Mesenteric fat pad (tissue), 1 donor: ENCODE measurements at places on chromosomes 2 and 18.

GRCh38 chr2:31070339-31071125, 67.7 kb downstream of the GALNT14 start:
- peak; percentile 55 for DNase-seq

DNA sequence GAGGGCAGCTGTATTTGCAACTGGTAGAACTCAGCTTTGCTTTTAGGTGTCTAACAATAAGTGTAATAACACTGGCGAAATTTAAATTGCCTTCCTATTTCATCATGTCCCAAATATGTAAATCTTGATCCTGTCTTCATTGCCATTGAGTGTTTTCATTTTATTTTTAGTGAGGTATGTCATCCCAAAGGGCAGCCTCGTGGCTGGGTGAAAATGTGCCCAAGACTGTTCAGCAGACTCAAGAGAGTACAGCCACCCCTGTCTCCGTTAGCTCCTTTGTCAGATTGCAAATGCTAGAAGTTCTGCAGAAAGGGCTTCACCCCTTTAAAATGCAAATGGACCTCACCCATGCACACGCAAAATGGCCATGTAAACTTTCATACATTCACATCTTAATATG, 278.8 kb downstream of the RND3 start:
- DNase-seq, result no peak

DNA sequence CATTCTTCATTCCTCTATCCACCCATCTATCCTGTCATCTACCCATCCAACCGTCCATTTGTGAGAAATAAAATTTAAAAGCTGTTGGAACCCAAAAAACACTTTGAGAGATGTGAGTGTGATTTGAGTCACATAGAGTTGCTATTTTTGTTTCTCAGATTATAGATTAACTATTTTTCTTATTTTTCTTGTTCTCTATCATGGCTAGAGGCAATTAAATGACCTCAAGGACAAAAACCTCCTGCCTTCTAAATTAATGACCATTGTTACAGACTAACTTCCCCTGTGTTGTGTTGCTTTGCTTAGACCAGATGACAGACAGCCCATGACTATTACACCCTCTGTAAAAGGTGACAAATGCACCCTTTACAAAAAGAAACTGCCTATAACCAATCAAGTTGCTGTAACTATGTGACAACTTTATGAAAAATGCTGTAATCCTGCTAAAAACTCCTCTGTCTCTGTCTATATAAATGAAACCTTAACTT, 207.9 kb upstream of the CXCR4 start:
- DNase-seq, result no peak

DNA sequence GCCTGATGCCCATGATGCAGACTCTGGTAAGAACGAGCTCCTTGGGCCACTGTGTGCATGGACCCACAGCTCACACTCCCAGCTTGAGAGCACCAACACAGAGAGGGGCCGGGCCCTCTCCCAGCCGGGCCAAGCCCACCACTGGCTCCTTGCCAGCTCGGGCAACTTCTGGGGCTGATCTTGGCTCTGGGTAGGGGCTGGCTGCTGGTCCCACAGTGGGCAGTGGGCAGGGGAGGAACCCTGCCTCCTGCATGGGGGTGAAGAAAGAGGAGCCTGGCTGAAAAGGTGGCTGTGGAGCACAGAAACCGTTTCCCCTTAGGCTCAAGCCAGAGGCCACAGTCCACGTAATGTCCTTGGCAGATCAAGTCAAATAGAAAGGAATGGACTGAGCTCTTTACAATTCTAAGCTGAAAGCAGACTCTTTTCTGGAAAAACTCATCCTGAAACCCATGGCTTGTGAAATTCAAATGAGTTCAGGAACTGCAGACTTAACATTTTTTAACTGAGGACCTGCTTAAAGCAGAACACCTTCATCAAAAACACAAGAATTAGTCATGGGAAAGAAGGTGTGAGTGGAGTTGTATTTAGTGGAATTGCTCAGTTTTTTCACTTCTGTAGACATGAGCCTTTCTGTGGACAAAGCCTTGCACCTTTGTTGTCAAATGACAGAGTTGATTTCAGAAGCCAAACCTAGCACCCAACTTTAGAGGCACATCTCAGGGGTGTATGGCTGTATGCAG, 104.9 kb downstream of the STPG4 start:
- no peak for DNase-seq

GRCh38 chr2:138094031-138094430, 129.8 kb downstream of the HNMT start:
- DNase-seq, result no peak

DNA sequence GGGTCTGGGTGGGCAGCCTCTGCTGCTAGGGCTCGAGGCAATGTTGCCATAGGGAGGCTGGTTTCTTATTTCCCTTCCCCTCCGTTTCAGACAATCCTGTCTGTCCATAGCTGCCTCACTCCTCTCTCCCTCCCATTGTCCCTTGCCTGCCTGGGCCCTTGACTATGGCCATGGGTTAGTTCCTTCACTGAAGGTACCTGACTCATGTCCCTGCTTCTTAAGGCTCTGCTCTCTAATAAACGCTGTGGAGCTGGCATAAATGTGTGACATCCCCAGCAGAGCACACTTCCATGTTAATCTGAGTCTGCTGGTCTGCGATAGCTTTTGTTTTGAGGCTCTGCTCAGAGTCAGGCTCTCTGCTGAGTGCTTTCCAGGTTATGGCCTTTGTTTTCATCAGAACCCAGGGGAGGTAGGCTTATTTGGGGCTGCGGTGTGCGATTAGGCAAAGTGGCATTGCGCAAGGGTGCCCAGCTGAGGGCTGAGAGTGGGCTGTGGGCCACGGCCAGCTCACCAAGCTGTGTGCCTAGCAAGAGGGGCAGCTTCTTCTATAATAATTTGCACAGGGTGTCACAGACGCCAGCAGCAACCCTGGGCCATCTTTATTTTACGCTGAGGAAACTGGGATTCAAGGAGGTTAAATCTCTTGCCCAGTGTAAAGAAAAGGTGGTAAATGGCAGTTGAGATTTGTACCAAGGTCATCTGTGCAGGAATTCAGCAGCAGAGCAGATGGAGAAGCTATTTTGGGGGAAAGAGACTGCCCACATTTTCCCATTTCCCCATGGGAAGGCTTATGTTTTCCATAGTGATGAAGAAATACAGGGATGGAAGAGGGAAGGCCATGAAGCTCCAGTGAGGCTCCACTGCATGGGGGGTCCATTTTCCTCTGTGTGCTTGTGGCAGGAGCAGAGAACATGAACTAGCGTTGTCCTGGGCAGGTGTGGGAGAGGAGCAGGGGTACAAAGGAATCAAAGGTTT, 25.6 kb downstream of the MRPL33 start:
- no peak for DNase-seq

GRCh38 chr18:36700955-36701354, 127.8 kb downstream of the TPGS2 start:
- no peak for DNase-seq

DNA sequence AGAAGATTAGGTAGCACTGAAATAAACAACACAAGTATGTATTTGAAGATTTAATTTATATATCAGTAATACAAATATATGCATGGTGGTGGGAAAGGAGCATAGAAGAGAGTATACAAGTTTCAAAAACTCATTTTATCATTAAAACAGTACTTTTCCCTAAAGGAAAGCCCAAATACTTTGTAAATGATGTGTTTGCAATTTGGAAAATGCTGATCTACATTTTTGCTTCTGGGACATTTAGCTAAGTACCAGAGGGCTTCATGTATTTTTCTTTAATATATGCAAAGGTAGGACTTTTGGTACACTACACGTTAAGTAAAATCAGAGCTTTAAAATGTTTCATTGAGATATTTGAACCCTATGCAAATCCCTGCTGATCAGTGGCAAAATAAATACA, 1624.2 kb downstream of the SUCLG1 start:
- no peak for DNase-seq

GRCh38 chr2:227456102-227456501, 15.9 kb upstream of the AGFG1 start:
- no peak for DNase-seq

GRCh38 chr2:230668939-230669303, 43.7 kb upstream of the CAB39 start:
- no peak for DNase-seq

- no peak for DNase-seq
These were observed 52.6 kb downstream of the TACR1 start for GRCh38 chr2:75146606-75147332.

DNA sequence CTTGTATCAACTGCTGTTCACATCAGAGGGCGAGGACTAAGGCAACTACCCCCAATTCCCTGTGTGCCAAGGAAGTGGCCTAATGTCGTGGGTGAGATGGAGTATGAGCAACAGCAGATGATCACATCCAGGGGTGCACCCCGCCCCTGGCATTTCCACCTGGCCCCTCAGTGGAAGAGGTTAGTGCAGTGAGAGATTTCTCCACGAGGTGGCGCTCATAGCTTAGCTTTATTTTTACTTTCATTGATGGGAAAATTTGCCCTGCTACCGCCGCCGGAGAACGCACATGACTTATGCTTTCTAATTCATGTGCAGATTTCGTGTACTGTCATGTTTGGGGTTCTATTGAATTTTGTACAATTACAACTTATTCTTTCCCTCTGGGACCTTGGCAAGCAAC, 470.6 kb upstream of the MEX3C start:
- DNase-seq, result no peak

- no peak for DNase-seq
These were observed 80.0 kb upstream of the TMEM200C start for GRCh38 chr18:5975111-5976002.

DNA sequence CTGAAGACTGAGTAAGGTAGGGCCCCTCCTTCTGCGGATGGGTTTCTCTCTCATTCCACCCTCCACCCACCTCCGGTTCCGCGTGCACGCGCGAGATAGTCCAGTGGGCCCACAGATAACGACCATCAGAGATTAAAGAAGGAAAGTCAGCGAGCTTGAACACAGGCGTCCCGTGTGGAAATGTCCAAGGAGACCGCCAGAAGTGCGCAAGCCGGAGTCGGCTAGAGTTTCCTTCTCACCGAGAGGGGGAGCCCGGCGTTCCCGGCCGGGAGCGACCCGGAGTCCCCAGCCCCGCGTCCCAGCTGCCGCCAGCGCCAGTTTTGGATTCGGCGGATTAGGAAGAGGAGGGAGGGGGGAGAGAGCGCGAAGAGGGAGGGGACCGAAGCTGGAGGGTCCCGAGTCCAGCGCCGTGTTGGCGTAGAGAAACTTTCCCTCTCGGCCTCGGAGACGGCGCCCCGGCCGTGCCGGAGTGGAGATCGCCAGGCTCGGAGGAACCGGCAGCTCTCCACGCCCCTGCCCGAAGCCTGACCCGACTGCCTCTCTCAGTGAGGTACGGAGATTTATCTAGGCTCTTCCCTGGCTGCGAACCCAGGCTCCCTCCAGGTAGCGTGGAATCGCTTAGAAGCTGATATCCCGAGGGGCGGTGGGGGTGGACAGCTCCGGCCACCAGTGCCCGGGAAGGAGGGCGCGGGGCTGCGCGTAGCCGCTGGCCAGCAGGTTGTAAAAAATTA, at the start of gene GULP1:
Gene GULP1 (plus strand): TSS at position 258 of the 731 bp plus-strand sequence. CDS start 185,829 bp downstream, outside the sequence.
- peak; percentile 92 for DNase-seq

DNA sequence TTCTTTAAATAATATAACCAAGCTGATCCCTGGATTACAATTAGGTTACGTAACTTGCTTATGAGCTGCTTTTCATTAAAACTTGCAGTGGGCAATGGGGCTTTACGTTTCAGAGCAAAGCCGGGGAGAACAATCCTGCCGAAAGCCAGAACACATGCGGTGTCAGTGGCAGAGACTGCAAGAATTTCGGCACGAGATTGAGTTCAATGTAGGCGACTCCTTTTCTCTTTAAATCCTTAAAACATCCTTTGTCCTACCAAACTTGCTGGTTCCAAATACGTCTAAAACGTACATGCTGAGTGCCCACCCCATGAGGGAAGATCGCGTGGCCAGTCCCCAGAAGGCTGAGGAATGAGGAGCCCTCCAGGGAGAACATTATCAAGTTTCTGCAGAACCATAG, 36.8 kb upstream of the NCOA1 start:
- DNase-seq, result no peak

DNA sequence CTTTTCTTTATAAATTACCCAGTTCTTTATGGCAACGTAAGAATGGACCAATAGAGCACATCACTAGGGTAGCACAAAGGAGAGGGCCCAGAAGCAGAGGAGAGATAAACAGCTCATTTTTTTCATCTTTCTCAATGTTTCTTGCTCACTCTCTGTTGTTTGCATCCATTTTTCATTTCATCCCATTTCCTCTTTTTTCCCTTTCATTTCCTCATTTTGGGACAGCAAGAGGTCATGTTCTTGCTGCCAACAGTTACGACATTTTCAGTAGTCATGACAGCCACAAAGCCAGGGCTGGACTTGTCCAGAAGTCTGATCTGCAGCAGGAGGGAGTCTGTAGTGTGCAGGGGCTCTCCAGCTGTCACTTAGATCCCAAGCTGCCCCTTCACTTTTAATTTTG, 52.7 kb upstream of the CYP1B1 start:
- DNase-seq, result no peak

- DNase-seq, result no peak
These were observed 68.7 kb upstream of the CABLES1 start for GRCh38 chr18:23066504-23067039.

DNA sequence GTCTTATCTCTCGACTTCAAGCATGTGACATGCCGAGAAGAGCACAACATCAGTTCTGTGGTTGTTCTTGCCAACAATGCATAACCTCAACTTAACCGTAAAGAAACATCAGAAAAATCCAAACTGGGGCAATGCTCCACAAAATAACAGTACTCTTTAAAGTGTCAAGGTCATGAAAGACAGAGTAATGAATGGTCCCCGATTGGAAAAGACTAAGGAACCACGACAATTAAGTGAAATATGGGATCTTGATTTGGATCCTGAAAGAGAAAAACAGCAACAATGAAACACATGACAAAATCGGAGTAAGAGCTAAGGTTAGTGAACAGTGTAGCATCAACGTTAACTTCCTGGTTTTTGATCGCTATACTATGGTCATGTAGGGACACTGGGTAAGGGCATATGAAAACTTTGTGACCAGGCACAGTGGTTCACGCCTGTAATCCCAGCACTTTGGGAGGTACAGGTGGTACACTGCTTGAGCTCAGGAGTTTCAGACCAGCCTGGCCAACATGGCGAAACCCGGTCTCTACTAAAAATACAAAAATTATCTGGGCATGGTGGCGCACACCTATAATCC, 55.2 kb downstream of the UNC50 start:
- DNase-seq, result no peak

GRCh38 chr2:159677654-159678053, 34.7 kb upstream of the MARCHF7 start:
- no peak for DNase-seq

- DNase-seq, result no peak
These were observed 163.8 kb downstream of the WDPCP start for GRCh38 chr2:63424329-63425078.

DNA sequence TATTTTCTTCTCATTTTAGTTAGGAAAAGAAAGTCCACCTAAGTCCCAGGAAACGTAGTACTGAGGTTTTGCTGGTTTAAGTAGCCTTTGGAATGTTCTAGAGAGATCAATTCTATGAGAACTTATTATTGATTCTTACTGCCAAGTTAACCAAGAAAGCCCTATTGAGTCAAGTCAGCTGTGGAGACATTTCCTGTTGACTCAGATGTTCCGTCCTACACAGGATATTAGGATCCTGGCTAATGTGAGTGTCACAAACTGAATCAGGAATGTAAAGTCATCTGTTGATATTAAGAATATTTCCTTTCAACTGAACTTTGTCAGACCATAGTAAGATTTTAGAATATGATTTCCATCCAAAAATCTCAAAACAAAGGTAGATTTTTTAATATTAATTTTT, 654.3 kb downstream of the LRRTM4 start:
- no peak for DNase-seq
